CD4-positive, alpha-beta T cell treated with Interleukin-6 for 4 hours (primary cell): ENCODE measurements at places on chromosomes 2 and 18.

DNA sequence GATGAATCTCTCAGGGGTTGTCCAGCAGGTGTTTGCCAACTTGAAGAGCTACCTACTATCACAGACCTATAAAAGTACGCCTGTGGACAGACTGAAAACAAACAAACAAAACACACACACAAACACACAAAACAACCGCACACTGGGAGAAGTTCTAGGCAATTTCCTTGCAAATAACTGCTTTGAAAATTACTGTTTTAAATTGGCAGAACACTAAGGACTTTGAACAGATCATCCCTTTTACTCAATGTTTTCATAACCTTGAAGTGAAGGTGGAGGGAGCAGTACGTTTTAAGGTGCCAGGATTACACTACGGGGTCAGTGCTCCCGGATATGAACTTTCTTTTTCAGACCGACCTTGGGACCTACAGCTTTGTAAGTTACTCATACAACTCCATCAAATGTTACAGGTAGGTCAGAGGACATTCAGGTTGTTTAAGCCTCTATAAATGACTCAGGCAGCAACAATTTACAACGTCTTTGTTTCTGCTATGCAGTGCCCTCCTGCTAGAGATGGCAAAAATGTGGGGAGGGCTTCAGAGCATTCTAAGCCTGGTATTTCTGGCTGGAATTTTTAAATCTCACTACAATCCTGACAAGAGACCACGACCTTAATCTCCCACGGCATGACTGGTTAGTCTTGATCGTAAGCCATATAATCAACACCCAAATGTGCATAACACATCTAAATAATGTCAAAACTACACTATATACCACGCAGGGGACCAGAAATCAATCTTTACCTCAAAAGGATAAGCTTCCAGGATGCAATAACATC lies 1.4 kb upstream of the SLC20A1 start:
- no peak for DNase-seq

GRCh38 chr2:48356701-48357325 lies 173.1 kb upstream of the STON1 start:
- DNase-seq = peak; percentile 45

- no peak for DNase-seq
Measured at GRCh38 chr2:47218066-47218581, 63.0 kb upstream of the STPG4 start.

GRCh38 chr2:183919167-183919566 lies 679.2 kb upstream of the ZNF804A start:
- DNase-seq = no peak

- no peak for DNase-seq
Measured at GRCh38 chr18:22879293-22879692, 53.8 kb upstream of the RBBP8 start.
